Stimulated activated CD8-positive, alpha-beta memory T cell treated with anti-CD3 and anti-CD28 coated beads, Interleukin-2, amount 100 ng/mL, for 1 hour (primary cell): ENCODE measurements at places on chromosomes 4 and X.

DNA sequence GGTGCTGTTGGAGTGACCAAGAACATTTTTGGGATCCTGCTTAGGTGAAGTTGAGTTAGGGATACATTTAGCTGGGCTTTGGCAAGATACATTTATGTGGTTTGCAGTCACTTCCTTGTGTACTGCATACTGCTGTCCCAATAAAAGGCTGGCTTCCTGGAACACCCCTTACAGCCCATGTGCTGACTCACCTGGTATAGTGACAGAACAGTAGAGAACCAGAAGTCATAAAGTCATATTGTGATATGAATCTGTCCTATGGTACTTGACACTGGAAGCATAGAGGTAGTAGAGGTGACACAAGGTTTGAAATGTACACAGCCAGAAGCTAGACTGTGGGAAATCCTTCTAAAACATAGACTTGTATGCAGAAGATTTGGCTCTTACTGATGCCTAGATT, 55.3 kb upstream of the SLC25A43 start:
- DNase-seq, result no peak

DNA sequence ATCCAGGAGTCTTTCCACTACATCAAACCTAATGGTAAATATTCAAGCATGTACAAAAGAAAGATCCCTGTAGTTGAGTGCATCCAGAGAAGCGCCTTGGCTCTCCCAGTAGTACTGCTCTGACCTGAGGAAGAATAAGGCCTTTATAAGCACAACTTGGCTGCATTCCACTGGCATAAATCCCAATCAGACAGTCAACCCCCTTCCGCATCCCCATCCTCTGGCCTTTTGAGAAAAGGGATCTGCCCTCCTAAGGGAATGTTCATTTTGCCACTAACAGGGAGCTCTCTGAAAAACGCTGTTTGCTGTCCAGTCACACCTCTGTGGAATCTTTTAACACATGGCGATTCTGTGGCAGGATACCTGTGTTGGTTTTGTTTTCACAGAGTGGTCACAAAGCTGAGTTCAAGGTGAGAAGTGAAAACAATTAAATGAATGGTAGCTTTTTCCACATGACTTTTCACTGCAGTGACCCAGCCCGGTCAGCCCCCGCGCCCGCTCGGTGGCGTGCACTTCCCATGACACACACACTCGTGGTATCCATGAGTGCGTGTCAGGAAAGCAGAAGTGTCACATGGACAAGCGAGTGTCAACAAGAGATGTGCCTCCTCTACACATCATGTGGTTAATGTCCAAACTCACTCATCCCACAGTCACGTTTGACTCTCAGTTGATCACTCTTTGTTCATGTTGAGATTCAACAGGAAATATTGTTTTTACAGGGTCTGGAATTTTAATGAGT, 112.2 kb upstream of the ENPP6 start:
- no peak for DNase-seq

DNA sequence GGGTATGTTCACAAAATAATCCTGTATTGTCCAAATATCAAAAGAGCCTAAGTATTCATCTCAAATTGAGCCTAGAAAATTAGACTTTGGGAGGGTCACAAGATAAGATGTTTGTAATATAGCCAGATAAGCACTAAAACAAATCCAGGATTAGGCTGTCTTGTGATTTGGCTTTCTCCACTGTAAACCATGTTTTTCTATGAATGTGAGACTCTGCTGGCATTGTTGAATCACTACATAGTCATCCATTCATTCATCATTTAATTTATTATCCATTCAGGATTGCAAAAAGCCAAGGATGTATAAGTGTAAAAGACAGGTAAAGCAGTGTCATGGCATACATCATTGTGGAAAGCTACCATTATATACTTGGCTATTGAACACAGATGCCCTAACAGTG, 148.0 kb downstream of the GRID2 start:
- no peak for DNase-seq

GRCh38 chr4:70197842-70198241, 2.3 kb downstream of the ODAM start:
- DNase-seq, result no peak
